HFF-Myc (cell line): ENCODE measurements at places on chromosomes 4 and X.
A peak's percentile ranks its signal among the peaks of the same experiment; 100 is the strongest.

DNA sequence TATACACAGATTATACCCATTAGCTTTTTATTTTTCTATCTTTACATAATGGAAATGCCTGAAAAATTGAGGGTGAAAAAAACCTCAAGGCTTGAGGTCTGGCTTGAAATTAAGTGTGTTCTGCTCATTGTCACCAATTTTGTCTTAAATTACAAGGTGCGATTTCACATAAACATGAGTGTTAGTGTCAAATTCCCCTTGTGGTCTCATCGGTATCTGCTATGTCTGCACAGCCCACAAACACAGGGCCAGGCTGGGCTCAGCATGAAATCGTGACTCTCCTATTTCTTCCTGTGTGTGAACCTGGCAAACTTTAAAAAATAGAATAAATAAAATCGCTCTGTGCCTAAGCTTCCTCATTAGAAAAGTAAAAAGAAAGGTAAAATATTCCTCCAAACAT lies 109.1 kb downstream of the CRLF2 start:
- no peak for DNase-seq

DNA sequence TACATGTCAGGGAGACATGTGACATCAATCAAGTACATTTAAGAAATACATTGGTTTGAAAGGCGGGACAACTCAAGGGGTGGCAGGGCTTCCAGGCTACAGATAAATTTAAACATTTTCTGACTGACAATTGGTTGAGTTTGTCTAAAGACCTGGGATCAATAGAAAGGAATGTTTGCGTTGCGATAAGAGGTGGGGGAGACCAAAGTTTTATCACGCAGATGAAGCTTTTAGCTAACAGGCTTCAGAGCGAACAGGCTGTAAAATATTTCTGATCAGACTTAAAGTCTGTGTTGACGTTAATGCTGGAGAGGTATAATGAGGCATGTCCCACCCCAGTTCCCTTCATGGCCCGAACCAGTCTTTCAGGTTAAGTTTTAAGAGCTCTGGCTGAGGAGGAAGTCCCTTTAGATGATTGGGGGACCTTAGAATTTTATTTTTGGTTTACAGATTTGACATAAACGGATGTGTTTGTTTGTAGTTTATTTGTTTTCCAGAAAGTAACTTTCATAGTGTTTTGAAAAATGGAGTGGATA lies 346.7 kb upstream of the RASGEF1B start:
- DNase-seq, result no peak

DNA sequence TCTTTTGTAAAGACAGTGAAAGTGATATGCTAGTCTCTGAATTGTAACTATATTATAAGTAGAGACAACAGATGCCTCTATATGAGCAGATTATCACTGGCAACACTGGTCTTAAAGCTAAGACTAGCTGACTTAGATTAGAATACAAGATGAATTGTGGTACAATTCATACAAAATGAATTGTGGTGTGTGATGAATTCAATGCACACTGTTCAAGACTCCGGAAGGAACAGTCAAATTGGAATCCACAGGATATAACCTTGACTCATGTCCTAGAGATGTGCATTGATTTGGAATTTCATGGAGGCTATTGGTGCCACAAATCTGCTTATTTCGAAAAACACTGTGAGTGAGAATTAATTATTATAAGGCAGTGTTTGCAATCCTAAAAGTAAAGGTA lies 701.8 kb downstream of the PCDH7 start:
- no peak for DNase-seq

DNA sequence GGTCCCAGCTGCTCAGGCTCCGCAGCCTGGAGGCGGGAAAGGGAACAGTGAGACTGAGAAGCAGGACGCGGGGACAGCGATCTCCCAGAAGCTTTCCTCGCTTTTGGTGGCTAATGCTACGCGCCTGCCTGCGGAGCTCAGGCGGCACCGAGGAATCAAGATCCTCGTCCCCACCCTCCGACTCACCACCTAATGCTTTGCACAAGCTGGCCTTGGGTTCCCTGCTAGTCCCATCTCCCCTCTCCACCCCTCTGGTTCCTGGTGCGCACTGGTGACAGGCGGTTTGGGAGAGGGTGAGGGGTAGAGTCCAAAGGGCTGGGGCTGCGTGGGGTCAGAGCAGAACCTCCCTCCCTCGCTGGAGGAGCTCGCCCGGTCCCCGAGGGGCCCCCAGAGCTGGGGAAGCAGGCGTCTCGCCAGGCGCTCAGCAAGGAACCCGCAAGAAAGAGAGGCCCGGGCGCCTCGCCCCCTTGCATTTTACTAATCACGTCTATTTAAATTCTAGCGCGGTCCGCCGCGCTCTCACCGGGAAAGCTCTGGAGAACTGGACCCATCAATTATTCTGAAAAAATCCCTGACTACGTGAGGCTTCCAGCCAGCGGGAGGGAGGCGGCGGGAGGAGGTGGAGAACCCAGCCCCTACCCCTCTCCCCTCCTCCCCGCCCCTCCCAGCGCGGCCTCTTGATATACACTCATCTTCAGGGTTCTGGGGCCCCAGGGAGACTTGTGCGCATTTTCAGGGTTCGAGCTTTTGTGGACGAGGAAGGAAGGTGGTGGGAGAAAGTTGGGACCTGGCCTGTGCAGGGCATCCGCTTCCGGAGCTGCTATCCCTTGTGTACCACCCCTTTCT lies 9.1 kb downstream of the POU4F2 start:
- DNase-seq, result no peak

DNA sequence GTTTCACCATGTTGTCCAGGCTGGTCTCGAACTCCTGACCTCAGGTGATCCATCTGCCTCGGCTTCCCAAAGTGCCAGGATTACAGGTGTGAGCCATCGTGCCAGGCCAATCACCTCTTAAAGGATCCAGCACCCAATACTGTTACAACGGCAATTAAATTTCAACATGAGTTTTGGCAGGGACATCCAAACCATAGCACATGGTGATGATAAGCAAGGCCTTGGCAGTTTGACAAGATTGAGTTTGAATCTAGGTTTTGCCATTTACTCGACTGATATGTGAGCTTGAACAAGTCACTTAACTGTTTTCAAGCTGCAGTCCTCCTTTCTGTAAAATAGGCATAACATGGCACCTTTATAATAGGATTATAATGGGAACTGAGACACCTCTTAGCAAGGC lies 84.1 kb downstream of the GPR82 start:
- no peak for DNase-seq

DNA sequence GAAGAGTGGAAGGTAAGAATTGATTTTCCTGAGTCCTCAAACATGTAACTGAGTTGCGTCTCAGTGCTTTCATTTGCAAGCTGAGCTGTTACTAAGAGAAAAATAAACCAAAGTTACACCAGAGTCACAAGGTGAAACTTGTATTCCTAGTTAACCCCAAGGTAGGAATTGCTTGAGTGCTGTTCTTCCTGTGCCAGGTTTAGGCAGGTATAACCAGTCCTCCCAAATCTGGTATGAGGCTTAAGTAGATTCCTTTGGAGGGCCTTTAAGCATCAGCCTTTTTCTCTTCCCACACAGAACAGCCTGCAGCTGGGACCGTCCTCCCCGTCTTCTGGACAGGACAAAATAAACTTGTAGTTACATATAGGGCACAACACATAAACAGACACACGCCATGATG lies 2.3 kb upstream of the BTC start:
- DNase-seq, result no peak

DNA sequence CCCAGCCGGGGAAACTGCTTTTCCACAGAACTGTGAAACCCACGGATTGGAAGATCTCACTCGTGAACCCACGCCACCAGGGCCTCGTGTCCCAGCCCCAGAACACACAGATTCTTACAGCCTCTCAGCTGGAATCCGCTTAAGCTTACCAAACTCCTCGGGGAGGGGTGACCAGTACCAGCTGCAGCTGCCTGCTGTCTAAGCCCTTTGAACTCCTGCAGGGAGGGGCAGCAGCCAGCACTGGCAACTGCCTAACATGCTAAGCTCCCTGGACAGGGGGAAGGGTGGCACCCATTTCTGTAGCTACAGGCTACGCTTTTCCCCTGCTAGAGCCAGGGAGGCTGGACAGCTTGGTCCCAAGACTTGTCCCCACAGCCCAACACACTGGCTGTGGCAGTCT lies 38.4 kb downstream of the TBL1X start:
- no peak for DNase-seq

GRCh38 chrX:38870361-38870895 lies 69.2 kb downstream of the MID1IP1 start:
- no peak for DNase-seq

DNA sequence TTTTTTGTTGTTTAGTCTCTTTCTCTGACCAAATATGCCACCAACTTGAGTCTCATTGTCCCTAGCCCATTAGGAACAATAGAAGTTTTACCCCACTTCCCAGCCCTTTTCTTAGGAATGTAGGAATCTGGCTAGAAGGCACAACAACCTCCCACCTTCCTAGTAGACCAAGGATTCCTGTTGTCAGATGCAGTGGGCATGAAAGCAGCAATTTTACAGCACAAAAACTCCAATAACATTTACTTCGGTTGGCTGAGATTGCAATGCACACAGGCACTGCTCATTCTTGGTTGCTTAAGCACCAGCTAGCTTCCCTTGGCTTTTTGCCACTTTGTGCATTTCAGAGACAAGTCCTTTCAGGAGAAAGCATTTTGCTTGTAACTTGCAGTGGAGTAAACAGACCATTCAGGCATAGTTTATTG lies 312.8 kb downstream of the TENM3 start:
- DNase-seq, result peak; percentile 20

GRCh38 chr4:76993787-76994641 lies 44.5 kb downstream of the SEPTIN11 start:
- no peak for DNase-seq

GRCh38 chr4:184448821-184449220 lies 25.5 kb downstream of the IRF2 start:
- DNase-seq, result no peak

DNA sequence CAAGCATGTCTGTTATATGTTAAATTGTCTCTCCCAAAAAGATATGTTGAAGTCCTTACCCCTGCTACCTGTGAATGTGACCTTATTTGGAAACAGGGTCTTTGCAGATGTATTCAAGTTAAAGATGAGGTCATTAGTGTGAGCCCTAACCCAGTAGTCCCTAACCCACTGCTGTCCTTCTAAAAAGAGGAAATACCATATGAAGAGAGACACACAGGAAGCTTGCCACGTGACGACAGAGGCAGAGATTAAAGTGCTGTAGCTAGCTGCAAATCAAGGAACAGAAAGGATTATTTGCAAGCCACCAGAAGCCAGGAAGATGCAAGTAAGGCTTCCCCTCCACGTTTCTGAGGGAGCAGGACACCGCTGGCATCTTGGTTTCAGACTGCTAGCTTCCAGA lies 150.1 kb downstream of the HNRNPD start:
- DNase-seq, result no peak

GRCh38 chr4:20046931-20047677 lies 204.6 kb upstream of the SLIT2 start:
- no peak for DNase-seq

DNA sequence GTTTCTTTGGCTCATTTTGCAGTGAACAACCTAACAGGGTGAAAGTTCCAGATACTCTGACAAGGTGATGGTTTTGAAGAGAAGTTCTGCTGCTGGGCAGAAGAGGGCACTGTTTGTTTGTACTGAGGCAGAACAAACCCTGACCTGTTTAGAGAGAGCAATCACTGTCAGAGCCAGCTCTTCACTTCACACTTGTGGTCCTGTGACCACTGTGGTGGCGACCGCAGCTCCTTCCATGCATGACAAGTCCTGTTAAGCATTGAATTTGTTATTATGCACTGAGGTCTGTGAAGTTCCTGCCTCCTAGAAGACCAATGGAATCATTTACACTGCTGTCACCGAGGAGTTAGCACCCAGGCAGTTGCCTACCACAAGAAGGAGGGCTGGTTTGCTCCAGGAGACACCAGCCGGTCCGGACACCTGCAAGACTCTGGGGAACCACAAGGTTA lies 86.6 kb downstream of the ZNF330 start:
- DNase-seq, result peak; percentile 58

DNA sequence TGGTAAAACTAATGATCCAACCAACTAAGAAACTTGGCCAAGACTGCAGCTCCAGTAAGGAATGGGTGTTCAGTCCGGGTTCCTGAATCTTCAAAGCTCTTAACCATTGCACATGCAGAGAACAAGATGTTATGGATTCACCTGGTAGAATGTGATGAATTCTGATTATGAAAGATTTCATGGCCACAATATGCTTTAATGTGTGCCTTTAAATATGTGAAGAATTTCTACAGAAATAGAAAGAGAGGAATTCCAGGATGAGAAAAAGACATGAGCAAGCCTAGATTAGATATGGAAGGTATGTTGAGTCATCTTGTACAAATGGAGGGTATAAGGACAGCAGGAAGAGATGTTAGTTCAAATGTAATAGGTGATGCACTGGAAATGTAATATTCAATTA lies 472.2 kb upstream of the TENM3 start:
- DNase-seq, result no peak
